ENCODE measurements at places on chromosomes 7 and 10.
A peak's percentile ranks its signal among the peaks of the same experiment; 100 is the strongest.

- no peak for DNase-seq
These were observed 390.9 kb upstream of the CELF2 start for GRCh38 chr10:10626734-10627133.

- DNase-seq = peak; percentile 93
These were observed 20.5 kb upstream of the COL1A2 start for GRCh38 chr7:94374231-94374630.

GRCh38 chr10:49273082-49273465, 25.9 kb upstream of the C10orf71 start:
- DNase-seq = no peak

- DNase-seq = peak; percentile 96
These were observed 290.3 kb downstream of the TNS3 start for GRCh38 chr7:47291461-47292081.

DNA sequence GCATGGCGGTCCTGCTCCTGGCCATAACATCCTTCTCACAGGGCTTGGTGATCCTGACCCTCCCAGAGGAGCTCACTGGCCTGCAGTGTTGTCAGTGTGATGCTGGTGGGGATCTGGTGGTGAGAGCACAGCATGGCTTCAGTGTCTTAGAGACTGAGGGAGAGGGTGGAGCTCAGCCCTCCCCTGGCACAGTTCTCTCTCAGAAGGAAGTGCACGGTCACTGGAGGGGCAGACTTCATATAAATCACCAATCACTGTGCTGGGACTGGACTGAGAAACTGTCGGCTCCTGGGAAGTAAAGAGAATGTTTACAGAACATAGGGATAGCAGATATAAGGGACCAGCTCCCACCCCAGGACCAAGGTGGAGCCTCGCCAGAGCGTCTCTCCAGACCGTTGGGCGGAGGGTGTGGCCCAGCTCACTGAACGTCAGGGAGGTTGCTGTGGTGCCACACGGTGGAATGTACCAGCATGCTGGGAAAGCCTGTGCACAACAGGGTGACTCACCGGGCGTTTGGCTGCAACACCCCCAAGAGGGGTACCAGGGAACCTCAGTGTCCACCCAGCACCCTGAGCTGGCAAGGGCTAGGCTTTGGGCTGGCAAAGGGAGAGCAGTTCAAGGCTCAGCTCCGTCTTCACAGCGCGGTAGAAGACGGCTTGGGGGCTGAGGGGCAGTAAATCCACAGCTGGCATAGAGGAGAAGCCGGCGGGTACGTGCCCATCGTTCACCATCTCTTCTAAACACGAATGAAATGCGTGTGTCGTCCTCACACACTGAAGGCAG, 8.8 kb upstream of the GET4 start:
- DNase-seq = peak; percentile 54

DNA sequence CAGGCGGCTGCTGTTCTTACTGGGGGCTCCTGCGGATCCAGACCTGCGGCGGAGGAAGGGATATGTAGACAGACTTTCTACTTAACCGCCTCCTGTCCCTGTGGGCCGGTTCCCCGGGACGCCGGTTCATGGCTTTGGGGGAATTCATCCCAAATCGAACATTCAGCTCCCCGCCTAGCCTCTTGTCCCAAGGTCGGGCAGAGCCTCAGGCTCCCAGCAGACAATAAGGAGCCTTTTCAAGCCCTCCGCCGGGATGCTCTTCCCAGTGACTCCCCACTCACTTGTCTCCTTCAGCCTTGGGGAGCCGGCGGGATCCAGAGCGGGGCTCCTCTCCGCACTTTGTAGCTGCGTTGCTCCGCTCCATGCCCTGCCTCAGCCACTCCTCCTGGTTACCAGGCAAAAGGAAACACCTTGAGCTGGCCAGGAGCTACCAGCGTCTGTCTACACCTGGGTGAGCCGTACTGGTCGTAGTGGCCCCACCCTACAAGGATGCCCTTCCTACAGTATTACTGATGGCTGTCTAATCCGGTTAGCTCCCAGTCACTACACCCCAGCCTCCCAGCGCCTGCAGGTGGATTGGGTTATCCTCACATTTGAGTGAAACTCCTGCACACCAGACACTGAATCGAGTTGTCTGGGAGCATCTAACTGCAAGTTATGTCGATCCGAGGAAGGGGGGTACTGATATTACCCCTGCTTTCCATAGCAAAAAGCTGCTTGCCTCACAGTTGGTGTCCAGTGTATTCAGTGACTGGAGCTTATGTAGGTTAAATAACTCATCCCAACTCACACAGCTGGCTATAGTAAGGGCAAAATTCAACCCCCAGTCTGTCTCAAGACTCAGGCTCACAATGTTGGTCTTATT, at the start of gene C10orf95:
Gene C10orf95, minus strand, starts transcription at position 439 of the 865 bp plus-strand sequence. CDS start 450 bp downstream, outside the sequence.
- DNase-seq = no peak

DNA sequence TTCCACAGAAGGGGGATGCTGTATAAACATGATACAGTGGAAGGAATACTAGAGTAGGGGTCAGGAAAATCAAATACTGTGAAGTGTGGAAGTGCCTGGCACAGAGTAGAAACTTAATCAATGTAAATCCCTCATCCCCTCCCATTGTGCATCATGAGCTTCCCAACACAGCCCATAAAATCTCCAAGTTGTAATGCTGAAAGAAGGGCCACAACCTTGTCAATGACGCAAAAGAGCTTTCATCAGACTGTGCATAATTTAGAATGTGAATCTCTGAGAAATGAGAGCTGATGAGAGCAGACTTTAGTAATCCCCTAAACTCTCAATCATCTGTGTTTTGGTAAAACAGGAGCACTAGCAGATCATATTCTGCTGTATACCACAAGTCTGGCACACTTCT, 105.2 kb upstream of the IMMP2L start:
- no peak for DNase-seq

- no peak for DNase-seq
These were observed 1.6 kb downstream of the SAMD9L start for GRCh38 chr7:93146472-93147141.

DNA sequence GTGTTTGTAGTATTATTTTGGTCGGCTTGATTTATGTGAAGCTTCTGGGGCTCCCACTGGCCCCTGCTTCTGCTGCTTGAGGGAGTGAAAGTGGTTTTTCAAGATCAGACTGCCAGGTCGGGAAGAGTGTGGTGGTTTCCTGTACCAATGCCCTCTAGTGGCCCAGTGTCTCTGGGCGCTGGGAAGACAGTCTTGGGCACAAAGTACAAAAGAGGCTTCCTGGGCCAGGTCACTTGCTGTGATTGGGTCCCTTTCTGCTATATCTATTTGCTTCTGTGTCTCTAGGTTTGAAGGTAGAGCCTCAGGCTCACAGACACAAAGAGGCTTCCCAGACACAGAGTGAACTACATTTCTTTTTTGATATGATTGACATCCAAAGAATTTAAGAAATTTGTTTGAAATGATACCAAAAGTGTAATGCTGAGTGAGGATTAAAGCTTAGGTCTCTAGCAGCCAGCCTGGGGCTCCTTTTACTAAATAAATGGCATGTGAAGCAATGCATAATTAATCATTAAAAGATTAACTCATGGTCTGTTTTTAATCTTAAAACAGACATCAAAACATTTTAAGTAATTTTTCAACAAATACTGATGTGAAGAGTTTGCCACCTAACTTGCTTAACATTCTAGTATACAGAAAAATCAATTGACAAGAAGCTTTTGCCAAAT, 36.3 kb downstream of the ABCB1 start:
- DNase-seq = no peak

DNA sequence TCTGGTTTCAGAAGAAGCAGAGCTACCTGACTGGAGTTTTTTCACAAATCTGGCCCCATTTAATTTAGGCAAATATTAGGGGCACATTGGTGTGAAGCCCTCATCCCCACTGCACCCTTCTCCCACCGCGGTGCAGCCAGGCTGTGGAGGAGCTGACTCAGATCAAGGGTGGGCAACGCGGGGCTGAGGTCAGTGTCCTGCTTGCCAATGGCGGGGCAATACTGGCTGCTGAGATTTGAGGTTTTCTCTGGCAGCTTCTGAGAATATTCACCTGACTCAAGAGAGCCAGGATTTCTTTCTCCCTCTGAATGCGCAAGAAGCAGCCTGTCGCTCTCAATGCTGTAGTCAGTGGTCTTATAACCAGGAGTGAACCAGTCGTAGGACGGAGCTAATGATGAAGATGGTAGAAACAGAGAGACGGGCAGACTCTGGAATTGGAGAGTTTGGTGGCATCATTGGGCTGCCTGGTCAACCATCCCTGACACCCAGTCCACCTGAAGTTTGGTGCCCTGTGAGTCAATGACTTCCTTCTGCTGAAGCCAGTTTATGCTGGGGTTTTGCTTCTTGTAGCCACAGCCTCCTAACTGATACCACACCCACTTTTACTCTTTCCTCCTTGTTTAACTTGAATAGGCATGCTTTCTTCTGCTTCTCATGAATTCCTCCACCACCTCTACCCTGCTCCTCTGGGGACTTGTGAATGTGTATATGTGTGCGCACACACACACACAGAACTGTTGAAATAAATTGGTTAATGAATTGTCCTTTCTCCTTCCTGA, 123.7 kb upstream of the CTBP2 start:
- no peak for DNase-seq

DNA sequence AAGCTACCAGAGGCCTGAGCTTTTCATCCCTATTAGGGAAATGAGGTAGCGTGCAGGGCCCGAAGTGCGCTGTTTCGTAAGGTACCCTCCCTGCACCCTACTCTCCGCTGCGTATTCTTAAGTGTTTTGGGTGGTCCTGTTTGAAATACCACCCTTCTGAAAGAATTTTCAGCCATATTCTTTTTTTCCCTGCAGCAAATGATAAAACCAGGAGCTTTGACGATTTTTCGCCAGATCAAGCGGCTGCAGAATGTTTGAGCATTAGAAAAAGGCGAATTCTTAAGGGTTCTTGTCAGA, 1.2 kb downstream of the RSBN1L start:
- DNase-seq = no peak

DNA sequence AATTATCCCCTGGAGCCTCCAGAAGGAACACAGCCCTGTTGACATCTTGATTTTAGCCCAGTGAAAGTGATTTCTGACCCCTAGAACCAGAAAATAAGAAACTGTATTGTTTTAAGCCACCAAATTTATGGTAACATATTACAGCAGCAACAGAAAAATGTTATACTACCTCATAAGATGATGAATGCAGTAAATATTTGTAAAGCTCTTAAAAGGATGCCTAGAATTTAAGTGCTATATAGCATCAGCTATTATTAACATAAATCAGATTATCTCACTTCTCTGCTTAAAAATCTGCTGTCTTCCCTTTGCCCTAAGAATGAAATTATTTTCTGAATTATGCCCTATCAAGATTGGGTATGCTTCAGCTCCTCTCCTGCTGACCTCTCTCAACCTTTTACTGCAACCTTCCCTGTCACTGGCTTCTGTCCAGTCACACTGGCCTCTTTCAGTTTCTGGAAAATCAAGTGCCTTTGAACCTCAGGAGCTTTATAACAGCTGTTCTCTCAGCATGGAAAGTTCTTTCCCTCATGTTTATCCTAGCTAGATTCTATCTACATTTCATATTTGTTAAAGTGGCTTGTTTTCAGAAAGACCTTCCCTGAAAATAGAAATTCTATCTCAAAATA, 78.9 kb downstream of the GPR37 start:
- no peak for DNase-seq

GRCh38 chr7:151595702-151596350, 76.1 kb upstream of the RHEB start:
- DNase-seq = no peak

DNA sequence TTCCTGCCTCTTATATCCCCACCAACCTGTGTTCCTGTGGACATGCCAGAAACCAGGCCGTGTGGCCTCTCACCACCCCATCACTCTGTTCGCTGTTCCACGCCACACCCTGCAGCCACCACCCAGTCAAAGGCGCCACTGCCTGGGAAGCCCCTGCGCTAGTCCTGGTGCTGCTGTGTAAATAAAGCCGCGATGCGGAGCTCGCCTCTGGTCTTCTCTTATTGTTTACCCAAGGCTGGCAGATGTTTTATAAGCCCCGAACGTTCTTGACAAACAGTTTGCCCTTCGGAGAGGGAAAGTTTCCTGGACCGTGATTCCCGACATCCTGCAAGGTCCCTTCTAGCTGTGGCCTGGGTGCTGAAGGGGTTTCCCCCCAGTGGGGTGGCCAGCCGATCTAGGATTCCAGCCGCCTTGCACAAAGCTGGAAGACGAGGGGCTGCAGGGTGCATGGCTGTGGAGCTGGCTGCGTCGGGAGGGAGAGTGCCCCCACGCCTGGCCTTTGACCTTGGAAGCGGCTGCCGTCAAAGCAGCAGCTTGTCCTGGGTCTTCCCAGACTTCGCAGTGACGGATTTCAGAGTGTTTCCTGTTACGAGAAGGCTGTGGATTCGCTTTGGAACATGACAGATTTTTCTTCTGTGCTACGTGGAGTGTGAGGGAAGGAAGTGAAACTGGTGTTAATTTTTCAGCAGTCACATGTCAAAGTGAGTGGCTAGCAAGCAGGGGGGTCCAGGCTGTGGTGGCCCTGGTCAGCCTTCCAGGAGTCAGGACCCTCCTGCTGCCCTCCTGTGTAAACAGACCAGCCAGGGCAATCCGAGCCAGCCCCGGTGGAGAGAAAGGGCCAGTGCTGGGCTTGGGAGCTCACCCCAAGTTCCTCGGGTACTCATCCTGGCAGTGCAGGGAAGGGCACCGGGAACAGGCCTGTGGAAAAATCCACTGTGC, 61.6 kb downstream of the LHPP start:
- no peak for DNase-seq

- peak; percentile 70 for DNase-seq
These were observed 19.0 kb upstream of the ANKRD2 start for GRCh38 chr10:97553575-97554031.

DNA sequence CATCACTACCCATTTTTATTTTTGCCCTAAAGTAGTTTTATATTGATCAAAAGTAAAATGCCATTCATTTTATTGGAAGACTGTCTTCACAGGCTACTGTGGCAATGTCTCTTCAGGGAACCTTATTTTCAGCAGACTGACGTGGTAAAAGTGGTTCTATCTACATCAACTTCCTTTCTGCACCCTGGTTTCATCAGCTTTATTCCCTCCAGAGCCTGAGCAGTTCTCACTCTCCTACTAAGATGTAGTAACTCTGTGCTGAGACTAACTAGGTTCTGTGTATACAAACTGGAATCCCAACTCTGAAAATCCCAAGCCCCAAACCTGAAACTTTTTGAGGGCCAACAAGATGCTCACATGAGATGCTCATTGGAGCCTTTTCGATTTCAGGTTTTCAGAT, 155.3 kb downstream of the SFMBT2 start:
- no peak for DNase-seq

DNA sequence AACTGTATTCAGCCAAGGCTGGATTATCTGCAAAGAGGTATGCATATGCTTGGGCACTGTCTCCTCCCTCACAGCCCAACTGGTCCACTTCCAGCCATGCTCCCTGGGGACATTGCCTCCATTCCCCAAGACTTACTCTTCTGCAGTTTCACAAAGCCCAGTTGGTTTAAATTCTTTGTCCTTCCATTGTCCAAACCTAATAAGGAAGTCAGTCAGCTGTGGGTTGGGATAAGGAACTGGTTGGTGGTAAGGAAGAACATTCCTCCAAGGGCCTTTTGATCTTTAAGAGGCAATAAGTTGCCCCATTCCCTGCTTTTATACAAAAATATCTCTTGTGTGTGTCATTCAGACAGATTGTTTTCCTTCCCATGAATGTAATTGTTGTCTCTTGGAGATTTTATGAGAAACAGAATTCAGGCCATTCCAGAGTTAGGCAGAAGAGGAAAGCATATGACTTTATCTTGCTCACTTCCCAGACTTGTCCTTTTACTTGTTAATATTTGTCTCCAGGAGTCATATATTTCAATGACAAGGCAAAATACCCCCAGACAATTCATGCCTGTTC, 673.7 kb downstream of the SUGCT start:
- DNase-seq = peak; percentile 90
